ENCODE measurements at places on chromosomes 1 and 21.
A peak's percentile ranks its signal among the peaks of the same experiment; 100 is the strongest.

DNA sequence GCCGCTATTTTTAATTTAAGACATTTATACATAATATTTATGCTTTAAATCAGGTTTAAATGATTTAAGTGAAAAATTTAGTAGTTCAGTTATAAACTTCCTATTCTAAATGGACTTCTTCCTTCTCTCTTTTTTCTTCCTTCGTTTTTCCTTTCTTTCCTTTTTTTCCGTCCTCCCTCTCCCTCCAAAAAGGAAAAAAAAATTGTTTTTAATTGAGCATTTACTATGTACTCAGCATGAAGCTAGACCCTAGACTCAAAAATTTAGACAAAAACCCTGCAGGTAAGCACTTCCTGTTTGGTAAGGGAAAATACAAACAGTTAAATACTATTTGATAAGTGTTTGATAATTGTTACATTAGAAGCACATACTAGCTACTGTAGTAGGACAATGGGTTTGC, 2.6 kb upstream of the TM2D1 start:
- DNase-seq, result no peak

- no peak for DNase-seq
Observed at GRCh38 chr1:214349008-214349407, 68.0 kb downstream of the SMYD2 start.

- DNase-seq, result no peak
Observed at GRCh38 chr1:208201229-208201628, 43.0 kb downstream of the PLXNA2 start.

DNA sequence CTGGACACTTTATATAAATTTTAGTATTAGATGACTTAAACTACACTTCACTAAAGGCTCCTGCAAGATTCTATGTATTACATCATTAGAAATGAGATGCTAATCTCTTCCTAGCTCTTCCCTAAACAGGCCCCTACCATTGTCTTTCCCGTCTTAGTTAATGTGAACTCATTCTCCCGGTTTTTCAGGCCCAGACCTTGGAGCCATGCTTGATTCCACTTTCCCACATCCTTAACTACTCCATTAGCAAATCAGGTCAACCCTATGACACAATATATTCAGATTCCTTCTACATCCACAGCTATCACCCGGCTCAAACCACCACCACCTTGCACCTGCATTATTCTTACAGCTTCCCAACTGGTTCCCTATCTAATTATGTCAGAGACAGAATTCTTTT, 73.3 kb downstream of the NVL start:
- no peak for DNase-seq

GRCh38 chr1:205199931-205200299, 11.6 kb downstream of the DSTYK start:
- no peak for DNase-seq

- DNase-seq, result no peak
Observed at GRCh38 chr1:155940482-155940992, 901 bp upstream of the RXFP4 start.

DNA sequence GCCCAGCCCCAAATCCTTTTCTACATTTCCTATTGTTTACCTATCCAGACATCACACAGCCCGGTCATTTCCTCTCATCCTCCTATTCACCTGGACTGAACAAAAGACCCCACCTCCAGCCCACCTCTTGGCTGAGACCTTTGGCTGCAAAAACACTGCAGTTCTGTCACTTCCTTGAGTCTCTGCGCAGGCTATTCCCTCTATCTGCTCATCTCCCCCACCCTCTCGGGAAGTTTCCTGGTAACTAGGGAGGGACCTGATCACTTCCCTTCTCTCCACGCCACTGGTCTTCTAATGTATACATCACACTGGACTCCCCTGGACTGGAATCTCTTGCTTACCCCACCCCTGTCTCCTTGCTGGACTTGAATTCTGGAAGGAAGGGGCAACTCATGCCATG, 5.3 kb downstream of the HTR1D start:
- no peak for DNase-seq

DNA sequence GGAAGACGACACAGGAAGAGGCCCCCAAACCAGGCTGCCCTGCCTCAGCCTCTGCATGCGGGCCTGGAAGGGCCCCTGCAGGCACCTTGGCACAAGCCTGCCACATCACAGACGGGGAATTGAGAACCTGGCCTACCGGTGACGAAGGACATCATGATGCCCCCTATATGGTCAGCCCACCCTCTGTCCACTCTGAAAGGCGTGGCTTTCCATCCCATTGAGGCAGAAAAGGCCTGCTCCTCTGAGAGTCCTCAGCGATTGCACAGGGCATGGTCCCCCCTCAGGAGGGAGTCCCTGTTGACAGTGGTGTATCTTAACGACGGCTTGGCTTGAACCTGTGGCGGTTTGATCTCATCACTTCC, 11.4 kb downstream of the KRTAP10-1 start:
- DNase-seq, result no peak

DNA sequence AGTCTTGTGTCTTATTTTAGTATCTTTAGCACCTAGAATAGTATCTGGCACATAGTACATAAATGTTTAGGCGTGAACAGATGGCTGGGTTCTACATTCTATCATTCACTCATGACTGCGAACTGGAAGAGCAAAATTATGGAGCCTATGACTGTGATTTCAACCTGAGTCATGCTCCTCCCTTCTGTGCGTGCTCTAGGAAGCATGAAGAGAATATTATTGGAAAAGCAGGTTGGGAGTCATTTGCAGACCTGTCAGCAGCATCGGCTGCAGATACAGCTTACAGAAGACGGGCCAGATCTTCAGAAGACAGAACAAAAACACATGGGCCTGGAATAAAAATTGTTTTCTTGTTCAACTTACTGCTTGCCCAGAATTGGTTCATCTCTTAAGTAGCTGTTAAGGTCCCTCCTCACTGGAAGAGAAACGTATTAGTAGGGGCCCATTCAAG, 344.0 kb upstream of the USP24 start:
- DNase-seq, result no peak

DNA sequence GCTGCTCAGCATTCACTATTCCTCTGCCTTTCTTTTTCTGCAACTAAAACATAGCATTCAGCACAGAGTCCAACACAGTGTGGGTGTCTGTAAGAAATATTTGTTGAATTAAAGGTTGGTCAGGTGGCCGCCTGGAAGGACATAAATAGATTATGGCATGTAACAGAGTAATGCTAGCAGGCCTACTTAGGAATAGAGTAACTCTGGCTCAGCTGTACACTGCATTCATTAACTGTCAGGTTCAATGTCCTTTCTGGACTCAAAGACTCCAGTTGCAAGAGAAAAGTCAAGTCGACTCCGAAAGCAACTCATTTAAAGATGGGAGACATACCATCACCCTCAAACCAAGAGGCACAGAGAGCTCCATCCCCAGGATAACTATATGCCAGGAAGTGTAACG, 116.0 kb downstream of the LMX1A start:
- no peak for DNase-seq

DNA sequence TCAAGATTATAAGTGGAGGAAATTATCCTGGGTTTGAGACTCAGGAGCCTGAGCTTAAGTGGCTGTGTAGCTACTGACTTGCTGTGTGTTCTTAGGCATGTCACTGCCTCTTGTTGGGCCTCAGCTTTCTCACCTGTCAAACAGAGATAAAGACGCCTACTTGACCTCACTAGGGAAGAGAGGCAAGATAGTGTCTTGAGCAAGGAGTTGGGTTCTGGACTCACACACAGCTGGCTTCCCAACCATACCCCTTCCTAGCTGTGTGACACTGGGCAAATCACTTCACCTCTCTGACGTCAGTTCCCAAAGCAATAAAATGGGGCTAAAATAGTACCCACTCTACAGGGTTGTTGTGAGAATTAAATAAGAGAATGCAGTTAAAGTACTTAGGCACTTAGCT, 11.6 kb upstream of the EPB41 start:
- DNase-seq, result no peak

DNA sequence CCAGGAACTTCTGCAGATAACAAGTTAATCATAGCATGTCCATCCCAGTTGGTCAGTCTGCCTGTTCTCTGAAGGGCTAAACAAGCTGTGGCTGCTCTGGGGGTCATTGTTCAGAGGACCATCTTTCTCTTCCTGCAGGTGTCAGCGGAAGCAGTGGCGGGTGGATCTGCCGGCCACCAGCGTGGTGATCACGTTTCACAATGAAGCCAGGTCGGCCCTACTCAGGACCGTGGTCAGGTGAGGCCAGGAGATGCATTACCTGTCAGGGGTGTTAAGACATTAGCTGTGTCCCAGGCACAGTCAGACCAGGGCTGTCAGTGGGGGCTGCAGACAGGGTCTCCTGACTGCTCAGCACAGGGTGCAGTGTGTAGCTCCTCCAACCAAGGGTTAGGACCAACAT, 168.8 kb downstream of the GALNT2 start:
- no peak for DNase-seq

- DNase-seq, result peak; percentile 26
Observed at GRCh38 chr1:157963713-157964112, 29.7 kb upstream of the KIRREL1 start.

GRCh38 chr1:229024528-229025130, 246.3 kb upstream of the RAB4A start:
- DNase-seq, result no peak

DNA sequence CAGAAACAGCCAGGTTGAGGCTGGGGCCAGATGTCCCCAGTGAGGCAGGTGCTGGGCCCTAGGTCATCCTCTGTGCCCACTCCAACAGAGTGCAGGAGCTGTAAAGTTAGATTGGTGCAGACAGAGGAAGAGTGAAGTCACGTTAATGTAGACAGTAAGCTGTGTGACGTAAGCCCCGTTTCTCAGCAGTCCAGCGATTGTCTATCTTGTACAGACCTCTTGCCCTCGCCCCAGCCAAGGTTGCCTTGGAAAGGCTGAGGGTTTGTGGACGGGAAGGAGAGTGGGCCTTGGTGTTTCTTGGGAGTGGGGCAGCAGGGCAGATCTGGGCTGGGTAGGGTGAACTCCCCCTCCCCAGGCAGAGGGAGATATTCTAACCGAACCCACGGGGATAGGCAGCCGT, 13.5 kb downstream of the FAAH start:
- DNase-seq, result no peak

DNA sequence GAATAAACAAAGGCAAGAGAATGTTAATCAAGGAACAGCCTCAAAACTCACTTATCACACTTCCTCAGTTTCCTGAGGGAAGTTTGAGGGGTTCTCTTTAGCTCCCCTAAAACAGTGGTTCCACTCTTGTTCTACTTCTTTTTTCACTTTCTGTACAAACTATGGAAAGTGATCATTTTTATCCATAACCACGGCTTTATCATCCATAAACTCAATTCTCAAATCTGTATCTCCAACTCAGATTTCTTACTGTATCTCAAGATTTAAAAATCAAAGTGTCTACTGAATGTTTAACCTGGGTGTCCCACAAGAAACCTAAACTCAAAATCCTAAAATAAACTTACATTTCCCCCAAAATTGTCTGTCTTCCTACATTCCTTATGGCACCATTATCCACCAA, 3.9 kb downstream of the PFDN2 start:
- no peak for DNase-seq

- DNase-seq, result no peak
Observed at GRCh38 chr1:66542314-66542713, 8.4 kb downstream of the SGIP1 start.

Data from activated T-helper 1 cell treated with anti-CD3 and anti-CD28 coated beads, Interleukin-2, amount 50 U/mL, for 16 hours (primary cell).